ENCODE measurements at places on chromosomes 16 and 17.
A peak's percentile ranks its signal among the peaks of the same experiment; 100 is the strongest.

DNA sequence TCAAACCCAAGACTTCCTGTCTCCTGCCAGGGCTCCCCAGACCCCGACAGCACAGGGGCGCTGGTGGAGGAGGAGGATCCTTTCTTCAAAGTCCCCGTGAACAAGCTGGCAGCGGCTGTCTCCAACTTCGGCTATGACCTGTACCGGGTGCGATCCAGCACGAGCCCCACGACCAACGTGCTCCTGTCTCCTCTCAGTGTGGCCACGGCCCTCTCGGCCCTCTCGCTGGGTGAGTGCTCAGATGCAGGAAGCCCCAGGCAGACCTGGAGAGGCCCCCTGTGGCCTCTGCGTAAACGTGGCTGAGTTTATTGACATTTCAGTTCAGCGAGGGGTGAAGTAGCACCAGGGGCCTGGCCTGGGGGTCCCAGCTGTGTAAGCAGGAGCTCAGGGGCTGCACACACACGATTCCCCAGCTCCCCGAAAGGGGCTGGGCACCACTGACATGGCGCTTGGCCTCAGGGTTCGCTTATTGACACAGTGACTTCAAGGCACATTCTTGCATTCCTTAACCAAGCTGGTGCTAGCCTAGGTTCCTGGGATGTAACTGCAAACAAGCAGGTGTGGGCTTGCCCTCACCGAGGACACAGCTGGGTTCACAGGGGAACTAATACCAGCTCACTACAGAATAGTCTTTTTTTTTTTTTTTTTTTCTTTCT is 8.1 kb downstream of the SERPINF1 start:
- DNase-seq = peak; percentile 19

DNA sequence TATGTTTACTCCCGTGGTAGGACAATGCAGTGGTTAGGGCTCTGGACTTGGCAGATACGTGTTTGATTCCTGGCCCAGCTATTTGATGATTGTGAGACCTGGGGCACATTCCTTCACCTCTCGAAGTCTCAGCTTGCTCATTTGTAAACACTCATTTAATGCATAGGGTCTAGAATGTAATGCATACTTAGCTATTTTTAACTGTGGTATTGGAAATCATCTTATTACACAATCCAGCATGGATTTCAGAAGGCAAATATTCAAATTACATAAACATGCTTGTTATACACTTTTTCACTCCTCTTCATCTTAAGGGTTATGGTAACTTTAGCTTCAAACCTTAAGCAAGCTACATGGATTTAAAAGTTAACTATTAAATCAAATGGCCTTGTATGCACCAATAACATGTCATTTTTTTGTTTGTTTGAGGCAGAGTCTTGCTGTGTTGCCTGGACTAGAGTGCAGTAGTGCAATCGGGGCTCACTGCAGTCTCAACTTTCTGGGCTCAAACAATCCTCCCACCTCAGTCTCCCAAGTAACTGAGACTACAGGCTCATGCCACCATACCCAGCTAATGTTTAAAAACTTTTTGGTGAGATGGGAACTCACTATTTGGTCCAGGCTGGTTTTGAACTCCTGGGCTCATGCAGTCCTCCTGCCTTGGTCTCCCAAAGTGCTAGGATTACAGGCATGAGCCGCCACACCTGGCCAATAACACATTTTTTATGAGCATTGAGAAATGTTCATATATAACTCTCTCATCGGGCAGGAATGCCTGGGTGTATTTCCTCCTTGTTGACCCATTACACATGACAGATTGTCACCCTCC is 52.5 kb downstream of the VAT1L start:
- DNase-seq = no peak

DNA sequence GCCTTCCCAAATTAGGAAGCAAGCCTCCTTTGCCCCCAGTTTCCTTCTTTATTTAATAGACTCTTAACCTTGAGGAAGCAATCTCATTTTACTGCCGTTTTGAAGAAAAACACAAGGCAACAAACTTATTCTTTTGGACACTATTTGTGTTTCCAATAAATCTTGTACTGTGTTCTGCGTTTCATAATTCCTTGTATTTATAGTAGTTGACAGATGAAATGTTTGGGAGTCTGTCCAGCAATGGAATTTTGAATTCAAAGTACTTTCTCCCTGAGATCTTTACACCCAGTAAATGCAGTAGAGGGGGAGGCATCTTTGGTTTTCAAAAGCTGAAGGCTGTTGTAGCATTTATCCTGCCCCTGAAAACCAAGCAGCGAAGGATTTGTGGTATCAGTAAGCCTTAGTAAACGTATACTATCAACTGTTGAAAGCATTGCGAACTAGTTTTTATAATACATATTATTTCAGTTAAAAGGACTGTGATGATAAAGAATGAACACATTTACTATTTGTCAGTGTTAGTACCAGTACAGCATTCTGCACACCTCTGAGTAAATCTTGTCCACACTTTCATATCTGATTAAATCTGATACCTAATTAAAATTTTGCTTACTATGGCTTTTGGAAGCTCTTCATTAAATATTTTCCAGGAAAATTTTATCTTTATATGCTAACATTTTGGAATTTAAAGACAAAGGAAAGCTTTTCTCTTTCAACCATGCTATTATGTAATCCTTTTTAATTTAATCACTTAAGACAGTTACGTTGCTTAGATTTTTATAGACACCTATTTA is 83.1 kb downstream of the TNRC6C start:
- DNase-seq = no peak

DNA sequence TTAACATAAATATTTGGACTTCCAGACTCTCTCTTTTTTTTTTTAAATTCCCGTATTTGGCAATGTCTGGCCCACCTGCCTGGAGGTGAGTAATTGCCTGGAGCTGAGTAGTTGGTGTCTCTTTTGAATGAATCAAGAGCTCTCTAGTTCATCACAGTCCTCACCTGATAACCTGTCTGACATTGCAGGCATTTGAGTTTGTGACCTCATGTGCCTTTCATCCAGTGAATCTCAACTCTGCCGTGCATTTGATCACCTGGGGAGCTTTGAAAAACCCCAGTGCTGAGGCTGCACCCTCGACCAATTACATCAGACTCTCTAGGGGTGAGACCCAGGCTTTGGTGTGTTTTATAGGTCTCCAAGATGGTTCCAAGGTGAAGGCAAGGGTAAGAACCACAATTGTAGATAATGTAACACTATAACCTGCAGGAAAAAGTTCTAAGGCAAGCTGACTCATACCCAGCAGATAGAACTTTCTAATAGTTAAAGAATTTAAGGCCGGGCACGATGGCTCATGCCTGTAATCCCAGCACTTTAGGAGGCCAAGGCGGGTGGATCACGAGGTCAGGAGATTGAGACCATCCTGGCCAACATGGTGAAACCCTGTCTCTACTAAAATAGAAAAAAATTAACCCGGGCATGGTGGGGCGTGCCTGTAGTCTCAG is 24.5 kb upstream of the HS3ST2 start:
- DNase-seq = no peak

- no peak for DNase-seq
Observed at GRCh38 chr16:53829186-53829747, 125.3 kb downstream of the FTO start.

- DNase-seq = no peak
Observed at GRCh38 chr17:13490427-13490826, 111.3 kb downstream of the HS3ST3A1 start.

- no peak for DNase-seq
Observed at GRCh38 chr16:77116856-77117255, 74.1 kb upstream of the MON1B start.

DNA sequence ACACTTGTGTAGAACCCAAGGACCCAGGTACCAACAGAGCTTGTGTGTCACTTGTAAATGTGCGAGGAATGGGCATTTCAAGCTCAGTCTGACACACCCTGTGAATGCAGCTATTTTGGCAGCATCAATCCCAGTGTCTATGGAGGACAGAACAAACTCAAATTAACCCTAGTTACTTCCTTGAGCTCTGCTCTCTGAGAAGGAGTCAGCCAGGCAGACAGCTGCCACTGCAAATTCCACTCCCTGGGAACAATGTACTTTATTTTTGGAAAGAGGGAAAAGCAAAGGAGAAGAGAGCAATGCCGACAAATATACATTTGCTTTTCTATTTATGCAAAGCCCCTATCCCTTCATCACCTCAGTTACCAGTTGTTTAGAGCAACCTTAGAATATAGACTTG is 48.4 kb upstream of the NOG start:
- no peak for DNase-seq

- peak; percentile 61 for DNase-seq
Observed at GRCh38 chr16:88468275-88469129, 15.4 kb downstream of the ZFPM1 start.

GRCh38 chr16:6753553-6753952 is 579.1 kb upstream of the RBFOX1 start:
- no peak for DNase-seq

GRCh38 chr16:22267764-22268163 is 29.4 kb upstream of the POLR3E start:
- DNase-seq = no peak

- no peak for DNase-seq
Observed at GRCh38 chr16:80993307-80993706, 13.4 kb downstream of the CMC2 start.

GRCh38 chr17:51351890-51352289 is 91.5 kb downstream of the UTP18 start:
- peak; percentile 93 for DNase-seq

- DNase-seq = no peak
Observed at GRCh38 chr16:1583180-1583579, 28.7 kb downstream of the IFT140 start.

DNA sequence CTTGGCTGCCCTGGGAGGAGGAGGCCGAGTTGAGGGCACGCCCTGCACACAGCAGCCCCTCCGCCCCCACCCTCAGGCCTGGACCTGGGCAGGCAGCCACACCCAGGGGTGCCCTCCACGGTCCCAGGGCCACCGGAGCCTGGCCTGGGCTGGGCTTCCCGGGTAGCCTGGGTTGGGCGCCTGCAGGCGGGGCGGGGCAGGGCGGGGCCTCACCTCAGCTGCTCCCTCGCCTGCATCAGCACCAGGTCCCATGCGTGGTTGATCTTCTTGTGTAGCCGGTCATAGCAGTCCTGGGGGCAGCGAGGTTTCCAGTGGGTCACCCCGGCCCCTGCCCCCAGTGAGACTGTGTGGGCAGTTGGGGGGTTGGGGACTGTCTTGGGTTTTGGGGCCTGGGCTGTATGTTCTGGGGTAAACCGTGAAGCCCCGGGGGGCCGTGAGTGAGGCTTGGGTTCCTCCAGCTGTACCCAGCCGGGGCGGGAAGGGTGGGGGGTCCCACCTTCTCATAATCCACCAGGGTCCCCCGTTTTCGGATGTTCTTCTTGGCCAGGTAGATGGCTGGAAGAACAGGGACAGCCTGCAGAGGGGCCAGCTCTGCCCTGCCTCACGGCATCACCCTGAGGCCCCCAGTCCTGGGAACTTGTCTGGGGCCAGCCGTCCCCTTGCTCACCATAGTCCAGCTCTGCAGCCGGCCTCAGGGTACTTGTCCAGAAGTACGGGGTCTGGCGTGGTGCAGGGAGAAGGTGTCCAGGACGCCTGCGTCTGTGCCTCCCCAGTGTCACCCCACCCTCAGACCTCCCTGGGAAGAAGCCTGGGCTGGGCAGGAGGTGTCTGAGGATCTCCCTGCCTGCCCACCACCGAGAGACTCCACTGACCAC is 2.0 kb downstream of the RGS11 start:
- DNase-seq = no peak

GRCh38 chr17:40355123-40355803 is 9.3 kb downstream of the GJD3 start:
- peak; percentile 84 for DNase-seq

DNA sequence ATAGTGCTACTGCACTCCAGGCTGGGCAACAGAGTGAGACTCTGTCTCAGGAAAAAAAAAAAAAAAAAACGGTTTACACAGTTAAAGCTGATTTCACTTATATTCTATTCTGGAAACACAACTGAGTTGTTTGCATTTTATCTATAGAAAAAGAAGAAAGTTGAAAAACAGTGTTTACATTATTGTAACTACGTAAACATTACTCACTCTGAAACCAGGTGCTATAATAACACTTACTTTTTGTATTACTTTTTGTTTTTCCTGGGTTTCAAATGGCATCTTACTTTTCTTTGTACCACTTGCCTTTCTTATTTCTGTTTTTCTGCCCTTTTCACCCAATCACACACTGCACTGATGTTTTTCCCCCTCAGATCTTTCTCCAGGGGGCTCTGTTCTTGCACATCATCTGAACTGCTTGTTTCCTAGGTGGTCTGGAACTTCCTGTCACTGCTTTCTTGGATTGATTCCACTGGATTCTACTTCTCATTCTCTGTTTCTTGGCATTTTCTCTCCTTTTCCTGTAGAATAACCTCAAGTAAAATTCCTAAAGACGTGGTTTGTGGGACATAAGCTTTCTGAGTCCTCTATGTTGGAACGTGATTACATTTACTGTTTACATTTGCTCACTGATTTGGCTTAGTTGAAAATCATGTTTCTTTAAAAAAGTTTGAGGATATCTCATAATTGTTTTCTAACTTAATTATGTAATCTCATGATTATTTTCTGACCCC is 142.1 kb downstream of the HS3ST3B1 start:
- no peak for DNase-seq

DNA sequence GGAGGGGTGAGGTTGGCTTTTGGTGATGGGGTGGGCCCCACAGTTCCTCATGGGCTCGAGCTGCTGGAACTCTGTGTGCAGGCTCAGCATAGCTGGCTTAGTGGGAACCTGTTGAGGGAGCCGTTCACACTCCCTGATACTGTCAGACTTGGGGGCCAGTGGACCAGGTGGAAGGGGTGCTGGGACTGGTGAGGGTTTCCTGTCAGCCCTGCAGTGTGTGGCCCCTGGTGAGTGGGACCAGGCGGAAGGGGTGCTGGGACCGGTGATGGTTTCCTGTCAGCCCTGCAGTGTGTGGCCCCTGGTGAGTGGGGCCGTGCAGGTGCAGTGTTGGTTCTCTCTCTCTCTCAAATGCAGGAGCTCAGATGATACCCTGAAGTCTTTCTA is 45.1 kb upstream of the ZNF750 start:
- no peak for DNase-seq

DNA sequence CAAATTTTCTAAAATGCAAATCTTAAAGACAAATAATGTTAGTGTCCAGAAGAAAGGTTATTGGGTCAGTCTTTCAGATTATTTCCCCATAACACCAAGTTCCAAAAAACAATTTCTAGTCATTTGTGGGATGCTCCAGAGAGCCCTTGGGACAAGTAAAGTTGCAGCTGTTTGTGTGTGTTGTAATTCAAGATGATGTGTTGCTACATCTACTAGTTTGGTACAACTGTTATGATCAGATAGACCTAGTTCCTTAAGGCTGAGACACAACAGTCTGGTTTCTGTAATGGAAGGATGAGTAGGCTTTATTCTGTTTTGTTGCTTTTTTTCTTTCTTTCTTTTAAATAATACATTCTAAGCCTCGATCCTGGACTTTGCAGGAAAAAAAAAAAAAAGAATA is 41.9 kb downstream of the PIGL start:
- DNase-seq = no peak
